ACHN (cell line): ENCODE measurements at places on chromosomes 11 and 22.
A peak's percentile ranks its signal among the peaks of the same experiment; 100 is the strongest.

DNA sequence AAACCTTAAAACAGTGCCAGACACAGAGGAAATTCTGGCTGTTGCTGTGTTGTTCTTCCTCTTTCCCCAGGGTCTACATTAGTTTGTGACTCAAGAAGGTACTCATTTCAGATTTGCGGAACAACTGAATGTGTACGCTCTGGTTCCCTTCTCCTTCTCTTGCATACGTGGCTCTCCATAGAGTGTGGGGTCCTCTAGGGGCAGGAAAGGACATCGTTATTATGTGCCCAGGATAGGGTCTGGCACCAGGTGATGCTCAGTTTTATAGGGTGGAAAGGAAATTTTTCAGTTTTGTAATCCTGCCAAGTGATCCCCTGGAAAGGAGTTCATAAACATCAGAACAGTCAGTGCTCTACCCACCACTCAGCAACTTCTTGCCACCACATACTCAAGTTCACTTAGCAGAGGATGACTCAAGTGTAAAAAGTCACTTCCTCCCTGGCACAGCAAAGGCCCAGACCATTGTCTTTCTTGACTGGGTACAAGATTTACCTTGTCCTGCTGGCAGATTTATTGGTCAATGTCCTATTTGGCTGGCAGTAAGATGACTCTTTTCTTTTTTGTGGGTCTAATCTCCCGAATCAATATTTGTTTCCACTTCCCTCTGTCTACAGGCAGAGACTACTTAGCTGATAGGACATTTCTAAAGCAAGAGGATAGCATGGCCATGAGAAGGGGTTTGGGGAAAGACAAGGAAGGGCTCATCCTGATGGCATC is 246.0 kb upstream of the TENM4 start:
- no peak for DNase-seq

DNA sequence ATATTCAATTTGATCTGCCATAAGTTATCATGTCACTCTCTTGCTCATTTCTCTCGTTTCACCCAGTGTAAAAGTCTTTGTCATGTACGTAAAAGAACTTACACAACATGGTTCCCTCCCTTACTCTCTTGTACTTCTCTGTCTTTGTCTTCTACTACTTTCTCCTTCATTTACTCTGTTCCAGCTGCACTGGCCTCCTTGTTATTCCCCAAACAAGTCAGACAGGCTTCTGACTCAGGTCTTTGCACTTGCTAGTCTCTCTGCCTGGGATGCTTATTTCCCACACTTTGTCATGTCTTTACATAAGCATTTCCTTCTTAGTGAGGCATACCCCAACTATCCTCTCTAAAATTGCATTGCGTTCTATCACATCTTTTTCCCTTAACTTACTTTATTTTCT is 117.3 kb downstream of the CYP2R1 start:
- no peak for DNase-seq

GRCh38 chr11:66874232-66874631 is 17.4 kb downstream of the LRFN4 start:
- DNase-seq = no peak

DNA sequence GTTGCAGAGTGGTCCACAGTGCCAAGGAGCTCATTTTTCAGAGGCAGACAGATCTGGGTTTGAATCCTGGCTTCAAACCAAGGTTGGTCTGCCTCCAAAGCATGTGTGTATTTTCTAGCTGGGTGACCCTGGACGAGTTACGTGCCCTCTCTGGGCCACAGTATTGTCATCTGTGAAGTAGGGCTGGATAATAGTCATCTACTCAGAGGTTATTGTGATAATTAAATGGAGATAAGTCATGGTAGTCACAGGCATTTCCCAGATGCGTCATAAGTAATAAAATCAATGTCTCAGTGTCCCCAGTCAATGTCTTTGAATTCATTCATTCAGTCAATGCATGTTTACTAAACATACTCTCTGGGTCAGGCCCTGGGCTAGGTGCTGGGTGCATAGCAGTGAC is 8.6 kb downstream of the OMP start:
- DNase-seq = no peak

- no peak for DNase-seq
These were observed 3.2 kb upstream of the BIRC2 start for GRCh38 chr11:102343809-102344208.

GRCh38 chr11:134916421-134917213 is 504.6 kb upstream of the B3GAT1 start:
- no peak for DNase-seq

DNA sequence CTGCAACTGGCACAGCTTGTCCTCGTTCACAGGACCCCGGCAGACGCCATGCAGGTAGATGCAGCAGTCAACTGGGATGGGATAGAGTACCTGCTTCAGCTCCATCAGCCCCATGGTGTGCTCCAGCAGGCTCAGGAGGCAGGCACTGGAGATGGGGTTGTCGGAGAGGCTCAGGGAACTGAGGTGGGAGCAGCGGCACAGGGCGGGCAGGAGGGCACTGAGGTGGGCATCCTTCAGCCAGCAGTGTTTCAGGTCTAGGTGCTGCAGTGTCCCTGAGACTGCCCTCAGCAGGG is 8.7 kb upstream of the TOP3B start:
- DNase-seq = no peak

GRCh38 chr22:22210889-22211833 is 33.4 kb upstream of the VPREB1 start:
- DNase-seq = no peak

- DNase-seq = no peak
These were observed 88.1 kb downstream of the MICAL2 start for GRCh38 chr11:12198251-12199222.

DNA sequence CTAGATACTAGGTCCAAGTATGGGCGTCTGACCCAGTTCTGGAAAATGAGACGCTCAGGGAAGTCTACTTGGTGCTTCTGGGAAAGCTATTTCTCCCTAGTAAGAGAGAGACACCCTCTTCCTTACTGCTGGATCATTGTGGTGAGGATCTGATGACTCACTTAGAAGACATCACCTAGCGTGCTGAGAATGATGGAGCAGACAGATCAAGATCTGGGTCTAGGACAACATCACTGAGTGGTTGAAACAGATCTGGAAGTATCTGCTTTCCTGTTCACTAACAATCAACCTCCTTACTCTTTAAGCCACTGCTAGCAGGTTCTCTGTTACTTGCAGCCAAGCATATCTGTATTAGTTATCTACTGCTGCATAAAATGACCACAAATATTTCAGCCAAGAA is 38.3 kb upstream of the HMGXB4 start:
- peak; percentile 46 for DNase-seq

GRCh38 chr11:106913141-106913540 is 105.1 kb downstream of the GUCY1A2 start:
- no peak for DNase-seq

- no peak for DNase-seq
These were observed 40.4 kb upstream of the AMPD3 start for GRCh38 chr11:10414659-10415058.

- no peak for DNase-seq
These were observed 204.3 kb downstream of the TENM4 start for GRCh38 chr11:79236541-79236971.

DNA sequence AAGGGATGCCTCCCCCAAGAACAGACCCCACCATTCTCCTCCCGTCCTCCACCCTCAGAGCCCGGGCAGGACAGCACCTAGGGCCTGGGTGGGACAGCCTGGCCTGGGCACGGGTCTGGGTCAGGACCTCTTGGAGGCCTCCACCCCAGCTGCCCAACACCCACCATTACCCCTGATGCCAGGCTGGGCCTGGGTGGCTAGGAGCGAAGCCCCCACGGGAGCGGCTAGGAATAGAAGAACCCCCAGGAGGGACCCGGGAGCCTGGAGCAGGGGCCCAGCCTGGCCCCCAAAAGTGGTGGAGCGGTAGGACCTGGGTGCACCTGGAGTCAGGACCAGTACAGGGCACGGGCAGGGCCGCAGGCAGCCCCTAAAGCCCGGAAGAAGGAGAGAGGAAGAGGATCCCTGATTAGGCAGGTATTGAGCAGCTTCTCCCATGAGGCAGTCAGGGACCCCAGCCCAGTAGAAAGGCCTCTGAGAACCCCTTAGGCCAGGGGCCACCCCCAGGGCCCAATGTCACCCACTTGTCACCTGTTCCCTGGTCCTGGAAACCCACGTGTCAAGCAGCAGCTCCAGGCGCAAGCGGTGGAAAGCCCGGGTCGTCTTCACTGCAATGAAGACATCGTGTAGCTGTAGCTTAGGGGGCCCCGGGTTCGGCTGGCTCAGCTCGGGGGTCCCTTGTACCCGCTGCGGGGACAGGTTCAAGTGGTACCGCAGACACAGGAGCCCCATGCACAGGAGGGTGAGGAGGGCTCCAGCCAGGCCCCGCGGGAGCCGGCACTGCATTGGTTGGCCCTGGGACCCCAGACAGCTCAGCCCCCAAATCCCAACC is 575 bp downstream of the MFNG start:
- no peak for DNase-seq

GRCh38 chr11:121574801-121575200 is 122.0 kb upstream of the SORL1-AS1 start:
- no peak for DNase-seq

DNA sequence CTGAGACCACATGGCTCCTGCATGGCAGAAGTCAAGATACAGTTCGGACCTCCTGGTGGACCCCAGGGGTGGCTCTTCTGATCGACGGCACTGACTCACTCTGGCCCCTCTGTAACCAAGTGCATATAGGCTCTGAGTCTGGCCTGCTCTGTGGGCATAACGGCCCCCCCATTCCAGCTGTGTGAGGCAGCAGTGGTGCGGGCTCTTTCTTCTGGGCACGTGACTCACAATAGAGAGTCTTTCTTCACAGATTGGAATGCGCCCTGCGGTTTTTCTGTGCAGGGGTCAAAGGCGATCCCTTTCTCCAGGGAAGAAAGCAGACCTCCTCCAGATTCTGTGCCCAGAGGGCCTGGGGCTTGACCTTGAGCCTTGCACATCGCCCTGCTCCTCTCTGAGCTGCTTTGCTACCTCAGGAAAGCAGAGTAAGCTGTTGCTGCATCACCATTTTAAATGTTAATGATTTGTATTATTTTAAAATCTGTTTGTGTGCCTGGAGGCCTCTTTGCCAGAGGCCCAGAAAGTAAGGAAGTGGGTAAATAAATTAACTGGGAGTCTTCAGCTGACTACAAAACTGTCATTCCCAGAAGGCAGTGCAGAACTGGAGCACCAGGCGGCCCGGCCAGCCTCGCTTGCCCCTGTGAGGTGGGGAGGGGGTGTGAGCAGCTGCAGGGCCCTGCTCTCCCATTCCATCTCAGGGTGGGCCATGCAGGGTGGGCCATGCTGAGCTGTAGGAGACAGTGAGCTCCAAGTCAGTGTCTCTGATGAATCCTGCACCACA is 199.0 kb downstream of the GRIK4 start:
- peak; percentile 70 for DNase-seq

DNA sequence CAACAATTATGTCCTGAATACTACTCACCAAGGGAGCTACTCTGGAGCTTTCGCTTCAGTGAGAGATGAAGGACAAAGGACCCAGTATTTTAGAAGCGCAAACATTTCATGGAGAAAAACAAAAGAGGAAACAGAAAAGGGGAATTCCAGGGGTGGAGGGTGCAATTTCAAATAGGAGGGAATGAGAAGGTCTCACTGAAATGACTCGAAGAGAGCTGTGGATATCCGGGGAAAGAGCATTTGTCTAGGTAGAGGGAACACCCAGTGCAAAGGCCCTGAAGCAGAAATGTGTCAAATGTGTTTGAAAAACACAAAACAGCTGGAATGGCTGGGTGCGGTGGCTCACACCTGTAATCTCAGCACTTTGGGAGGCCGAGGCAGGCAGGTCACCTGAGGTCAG is 2.4 kb downstream of the RPS19BP1 start:
- DNase-seq = no peak

- DNase-seq = no peak
These were observed 24.1 kb upstream of the KRTAP5-7 start for GRCh38 chr11:71502871-71503435.

DNA sequence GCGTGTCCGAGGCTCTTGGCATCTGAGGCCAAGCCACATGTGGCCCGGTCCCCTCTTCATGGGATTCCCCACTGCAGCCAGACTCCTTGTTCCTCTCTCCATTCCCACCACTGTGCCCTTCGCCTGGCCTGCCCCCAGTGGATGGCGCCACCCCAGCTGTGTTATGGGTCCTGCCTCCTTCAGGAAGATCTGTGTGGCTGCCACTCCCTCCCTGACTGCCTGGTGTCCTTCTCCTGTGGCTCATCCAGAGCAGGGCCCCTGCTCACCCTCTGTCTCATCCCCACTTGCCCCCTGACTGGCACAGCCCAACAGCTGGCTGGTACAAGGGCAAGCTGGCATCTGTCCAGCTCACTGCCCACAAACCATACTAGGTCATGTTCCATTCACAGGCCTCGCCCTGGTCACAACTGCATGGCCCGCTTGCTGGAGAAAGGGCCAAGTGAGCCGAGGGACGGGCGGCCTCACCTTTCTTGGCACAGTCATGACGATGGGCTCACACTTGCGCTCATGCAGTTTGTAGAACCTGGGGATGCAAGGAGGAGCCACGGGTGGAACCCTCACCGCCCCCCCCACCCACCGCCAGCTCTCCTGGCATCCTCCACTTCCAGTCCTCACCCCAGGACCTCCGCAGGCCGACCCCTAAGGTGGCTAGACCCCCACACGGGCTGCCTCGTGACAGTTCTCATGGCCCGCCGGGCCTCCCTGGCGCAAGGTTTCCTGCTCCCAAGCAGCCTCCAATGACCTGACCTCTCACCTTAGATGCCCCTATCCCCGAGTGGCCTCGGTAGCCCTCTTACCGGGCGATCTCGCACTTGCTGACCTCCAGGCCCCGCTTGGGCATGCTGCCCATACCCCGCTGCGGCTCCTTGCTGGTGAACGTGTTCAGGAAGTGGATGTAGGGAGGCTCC is 2.1 kb upstream of the PTPRCAP start:
- peak; percentile 42 for DNase-seq

GRCh38 chr11:74689666-74690065 is 41.6 kb downstream of the CHRDL2 start:
- DNase-seq = no peak

DNA sequence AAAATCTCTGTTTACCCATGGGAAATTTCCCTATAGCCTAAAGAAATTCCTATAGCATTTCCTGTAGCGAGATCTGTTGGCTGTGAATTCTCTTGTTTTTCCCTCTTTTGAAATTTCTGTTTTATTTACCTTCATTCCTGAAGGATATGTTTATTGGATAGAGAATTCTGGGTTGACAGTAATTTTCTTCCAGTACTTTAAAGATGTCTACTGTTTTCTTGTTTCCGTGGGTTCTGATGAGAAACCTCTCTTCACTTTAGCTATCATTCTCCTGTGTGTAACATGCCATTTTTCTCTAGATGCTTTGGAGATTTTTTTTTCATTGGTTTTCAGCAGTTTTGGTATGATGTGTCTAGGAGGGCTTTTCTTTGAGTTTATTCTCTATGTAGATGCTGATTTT is 77.5 kb upstream of the SORL1-AS1 start:
- DNase-seq = no peak

DNA sequence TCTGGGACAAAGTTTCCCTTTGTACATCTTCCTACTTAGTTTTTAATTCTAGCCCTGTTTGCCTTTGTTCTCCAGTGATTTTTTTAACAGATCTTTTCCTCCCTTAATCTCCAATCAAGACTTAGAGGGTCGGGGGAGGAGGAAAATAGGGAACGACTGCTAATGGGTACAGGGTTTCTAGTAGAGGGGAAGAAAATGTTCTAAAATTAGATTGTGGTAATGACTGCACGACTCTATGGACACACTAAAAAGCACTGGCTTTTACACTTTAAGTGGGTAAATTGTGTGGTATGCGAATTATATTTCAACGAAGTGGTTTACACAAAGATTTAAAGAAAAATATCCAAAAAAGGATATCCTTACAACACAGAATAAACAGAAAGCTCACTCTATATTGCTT is 110.0 kb upstream of the SPON1 start:
- no peak for DNase-seq
